ENCODE measurements at places on chromosomes 1 and 21. TPM values are rescaled to one million over a fixed set of nuclear protein-coding genes. Genes with fewer than 3 reads are reported as not detected.
A peak's percentile ranks its signal among the peaks of the same experiment; 100 is the strongest.

The PTPN22 gene
- total RNA-seq: 5.2 TPM

DNA sequence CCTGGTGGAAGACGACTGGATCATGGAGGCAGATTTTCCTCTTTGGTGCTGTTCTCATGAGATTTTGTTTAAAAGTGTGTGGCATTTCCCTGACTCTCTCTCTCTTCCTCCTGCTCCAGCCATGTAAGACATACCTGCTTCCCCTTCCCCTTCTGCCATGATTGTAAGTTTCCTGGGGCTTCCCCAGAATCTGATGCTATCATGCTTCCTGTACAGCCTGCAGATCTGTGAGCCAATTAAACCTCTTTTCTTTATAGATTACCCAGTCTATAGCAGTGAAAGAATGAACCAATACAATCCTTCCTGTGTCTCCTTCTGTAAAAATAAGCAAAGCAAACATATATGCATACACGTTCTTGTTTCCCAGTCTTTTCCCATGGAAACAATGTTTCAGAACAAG, 273.2 kb downstream of the DYRK1A start:
- DNase-seq: no peak

- peak; percentile 85 for DNase-seq
Observed at GRCh38 chr1:31373056-31373896, at the start of gene FABP3. FABP3 (minus strand) TSS chr1:31373076; CDS start chr1:31373014, 62 bp downstream.

The RNU1-2 gene
- 1,626 TPM for total RNA-seq

The ITLN1 gene
- total RNA-seq: 16.8 TPM

- no peak for DNase-seq
Observed at GRCh38 chr1:226987179-226987536, 47.1 kb downstream of the COQ8A start.

DNA sequence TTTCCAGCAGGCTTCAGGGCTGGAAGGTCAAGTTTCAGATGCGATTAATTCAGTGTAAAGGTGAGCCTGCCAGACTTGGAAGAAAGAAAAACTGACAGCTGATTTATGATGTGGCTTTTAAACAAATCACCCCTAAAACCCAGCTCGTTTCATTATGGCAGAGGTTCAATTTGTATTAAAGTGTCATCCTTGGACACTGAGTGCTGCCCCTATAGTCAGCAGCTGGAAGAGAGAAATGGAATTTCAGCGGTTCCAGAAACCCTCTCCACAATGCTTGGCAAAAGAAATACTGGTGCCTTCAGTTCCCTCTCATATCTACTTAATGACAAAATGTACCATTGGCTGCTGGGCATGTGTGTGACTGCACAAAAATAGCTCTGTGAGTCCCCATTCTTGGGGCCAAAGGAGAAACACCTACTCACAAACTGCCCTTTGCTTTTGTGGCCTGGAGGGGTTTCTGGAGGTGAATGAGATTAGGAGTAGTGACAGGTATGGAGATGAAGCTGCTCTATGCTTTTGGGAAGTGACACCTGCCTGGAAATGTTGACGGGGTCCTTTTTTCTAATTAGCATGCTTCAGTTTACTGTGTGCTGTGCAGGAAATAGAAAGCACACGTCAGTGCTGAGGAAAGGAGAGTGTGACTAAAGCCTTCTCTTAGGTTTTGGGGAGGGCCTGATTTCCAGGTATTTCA, 95.1 kb upstream of the TSPAN2 start:
- DNase-seq: no peak

DNA sequence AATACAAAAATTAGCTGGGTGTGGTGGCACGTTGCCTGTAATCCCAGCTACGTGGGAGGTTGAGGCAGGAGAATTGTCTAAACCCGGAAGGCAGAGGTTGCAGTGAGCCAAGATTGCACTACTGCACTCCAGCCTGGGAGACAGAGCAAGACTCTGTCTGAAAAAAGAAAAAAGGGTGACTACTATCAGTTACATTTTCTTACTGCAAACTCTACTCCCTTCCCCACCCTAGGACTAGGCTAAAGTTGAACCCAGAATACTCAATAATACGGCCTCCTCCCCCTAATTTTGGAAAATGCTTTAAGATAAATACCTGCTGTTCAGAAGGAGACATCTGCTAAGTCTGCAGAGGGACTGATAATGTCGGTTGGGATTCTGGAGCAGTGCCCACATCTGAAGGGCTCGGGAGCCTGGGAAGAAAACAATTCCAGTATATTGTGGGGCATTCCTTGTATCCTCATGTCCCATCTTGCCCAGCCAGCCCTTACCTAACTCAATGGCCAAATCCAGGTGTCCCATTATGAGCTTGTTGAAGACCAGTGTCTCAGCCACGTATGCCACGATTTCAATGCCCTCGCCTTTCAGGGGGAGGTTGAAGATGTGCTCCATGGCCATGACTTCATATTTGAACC, 89.7 kb downstream of the ADCY10 start:
- DNase-seq: no peak

The SPATA45 gene
- total RNA-seq: not detected

DNA sequence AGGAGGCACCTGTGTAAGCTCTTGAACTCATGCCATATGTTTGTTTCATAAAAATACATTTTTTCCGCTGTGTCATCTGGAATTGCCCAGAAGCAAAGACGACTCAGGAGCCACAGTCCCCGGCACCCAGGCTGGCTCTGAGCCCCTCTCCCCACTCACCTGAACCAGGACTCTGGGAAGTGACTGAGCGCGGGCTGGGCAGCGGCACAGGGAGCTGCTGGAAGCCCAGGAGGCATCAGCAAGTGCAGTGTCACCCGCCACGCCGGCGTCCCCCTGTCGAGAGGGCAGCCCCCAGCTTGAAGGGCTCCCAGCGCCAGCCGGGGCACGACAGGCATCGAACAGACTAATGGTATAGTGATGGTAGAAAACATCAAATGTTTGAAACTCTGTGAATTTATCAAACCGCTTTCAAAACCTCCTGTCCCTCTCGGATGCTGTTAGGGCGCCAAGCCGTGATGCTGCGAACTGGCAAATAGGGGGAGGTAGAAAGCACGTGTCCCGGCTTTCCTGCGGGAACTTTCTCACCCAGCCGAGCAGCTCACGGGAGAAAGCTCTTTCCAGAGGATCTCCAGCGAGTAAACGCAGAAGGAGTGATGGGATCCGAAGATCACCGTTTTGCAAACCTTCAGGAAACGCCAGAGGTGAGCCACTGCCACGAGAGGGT, 57.8 kb upstream of the COL18A1 start:
- no peak for DNase-seq

DNA sequence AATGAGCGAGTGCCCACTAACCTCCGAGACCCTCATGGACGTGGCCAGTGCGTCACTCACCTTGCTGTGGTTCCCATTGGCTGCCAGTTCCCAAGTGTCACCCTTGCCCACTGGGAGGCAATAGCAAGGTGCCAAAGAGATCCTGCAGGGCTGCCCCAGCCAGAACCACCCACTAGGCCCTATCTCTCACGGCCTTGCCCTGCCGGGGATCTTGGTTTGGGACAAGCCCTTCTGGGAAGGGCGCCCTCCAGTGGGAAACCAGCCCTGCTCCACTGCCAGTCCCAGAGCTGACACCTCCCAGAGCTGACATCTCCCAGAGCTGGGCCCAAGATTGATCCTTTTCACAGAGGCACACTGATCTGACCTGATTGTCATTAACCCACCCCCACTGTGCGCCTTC, 2.1 kb upstream of the SELENON start:
- no peak for DNase-seq

DNA sequence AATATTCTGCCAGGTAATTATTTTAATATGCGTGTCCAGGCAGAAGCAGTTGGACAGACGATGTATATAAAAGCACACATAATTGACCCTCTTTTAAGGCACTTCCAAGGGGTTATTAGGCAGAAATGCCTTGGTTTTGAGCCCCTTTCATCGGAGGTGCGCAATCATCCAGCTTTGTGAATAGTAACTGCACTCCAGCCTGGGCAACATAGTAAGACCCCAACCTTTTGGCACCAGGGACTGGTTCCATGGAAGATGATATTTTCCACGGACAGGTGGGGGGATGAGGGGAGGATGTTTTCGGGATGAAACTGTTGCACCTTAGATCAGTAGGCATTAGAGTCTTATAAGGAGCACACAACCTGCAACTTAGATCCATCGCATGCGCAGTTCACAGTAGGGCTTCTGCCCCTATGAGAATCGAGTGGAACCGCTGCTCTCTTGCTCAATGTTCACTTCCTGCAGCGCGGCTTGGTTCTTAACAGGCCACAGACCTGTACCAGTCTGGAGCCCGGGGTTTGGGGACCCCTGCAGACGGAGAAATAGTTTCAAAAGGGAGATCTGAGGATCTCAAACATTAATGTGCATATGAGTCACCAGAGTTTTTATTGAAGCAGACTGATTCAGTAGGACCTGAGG, 1.8 kb upstream of the MCOLN2 start:
- no peak for DNase-seq

The GJA9 gene
- total RNA-seq: 0.42 TPM

DNA sequence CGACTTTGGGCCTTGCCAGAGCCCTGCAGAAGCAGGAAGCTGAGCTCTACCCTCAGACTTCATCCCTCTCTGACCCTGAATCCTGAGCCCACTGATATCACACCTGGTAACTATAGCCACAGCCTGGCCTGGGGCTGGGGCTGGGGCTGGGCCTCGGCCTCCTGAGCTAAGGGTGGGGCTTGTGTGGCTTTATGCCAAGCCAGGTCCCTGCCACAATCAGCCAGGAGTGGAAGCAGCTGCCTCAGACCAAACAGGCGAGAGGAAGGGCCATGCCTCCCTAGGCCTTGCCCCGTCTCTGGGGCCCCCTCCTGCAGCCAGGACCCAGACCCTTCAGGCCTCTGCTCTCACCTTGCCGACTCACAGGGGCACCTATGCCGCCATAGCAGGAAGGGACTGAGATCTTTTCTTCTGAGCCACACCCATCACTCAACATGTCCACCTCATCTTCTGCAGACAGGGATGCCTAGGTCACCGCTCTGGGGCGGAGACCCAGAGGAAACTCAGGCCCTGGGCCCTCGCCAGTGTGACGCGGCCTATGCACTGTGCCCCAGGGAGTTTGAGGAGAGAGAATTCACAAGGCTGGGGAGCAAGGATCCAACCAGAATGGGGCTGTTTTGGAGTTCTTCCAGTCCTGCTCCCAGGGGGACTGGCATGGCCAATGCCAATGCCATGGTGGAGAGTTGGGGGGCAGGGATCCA, 5.7 kb downstream of the UBXN11 start:
- no peak for DNase-seq

GRCh38 chr1:55428944-55429931, 214.1 kb upstream of the USP24 start:
- DNase-seq: no peak

DNA sequence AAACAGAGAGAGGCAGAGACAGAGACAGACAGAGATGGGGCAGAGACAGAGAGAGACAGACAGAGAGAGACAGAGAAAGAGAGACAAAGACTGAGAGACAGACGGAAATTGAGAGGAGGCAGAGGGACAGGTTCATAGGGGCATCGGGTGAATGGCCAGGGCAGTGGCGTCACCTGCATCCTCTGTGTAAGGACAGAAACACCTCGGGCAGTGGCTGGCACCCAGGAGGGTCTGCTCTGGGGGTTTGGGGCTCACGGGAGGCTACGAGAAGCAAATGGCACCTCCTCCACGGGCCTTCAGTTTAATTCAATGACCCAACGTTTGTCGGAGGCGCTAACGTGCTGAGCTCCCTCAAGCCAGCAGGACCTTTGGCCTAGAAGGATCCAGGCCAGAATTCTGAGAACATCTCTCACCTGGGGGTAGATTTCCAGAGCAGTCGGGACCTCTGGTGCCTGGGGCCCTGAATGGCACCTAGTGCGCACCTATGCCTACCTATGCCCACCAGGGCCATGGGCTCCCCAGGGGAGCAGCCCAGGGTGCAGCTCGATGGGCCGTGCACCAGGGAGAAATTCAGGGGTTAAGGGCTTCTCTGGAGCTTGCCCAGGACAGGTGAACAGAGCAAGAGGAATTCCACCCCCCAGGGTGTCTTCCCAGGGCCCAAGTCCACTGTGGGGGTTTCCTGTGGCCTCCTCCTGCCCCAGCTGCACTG, 20.6 kb upstream of the PTTG1IP start:
- DNase-seq: no peak

DNA sequence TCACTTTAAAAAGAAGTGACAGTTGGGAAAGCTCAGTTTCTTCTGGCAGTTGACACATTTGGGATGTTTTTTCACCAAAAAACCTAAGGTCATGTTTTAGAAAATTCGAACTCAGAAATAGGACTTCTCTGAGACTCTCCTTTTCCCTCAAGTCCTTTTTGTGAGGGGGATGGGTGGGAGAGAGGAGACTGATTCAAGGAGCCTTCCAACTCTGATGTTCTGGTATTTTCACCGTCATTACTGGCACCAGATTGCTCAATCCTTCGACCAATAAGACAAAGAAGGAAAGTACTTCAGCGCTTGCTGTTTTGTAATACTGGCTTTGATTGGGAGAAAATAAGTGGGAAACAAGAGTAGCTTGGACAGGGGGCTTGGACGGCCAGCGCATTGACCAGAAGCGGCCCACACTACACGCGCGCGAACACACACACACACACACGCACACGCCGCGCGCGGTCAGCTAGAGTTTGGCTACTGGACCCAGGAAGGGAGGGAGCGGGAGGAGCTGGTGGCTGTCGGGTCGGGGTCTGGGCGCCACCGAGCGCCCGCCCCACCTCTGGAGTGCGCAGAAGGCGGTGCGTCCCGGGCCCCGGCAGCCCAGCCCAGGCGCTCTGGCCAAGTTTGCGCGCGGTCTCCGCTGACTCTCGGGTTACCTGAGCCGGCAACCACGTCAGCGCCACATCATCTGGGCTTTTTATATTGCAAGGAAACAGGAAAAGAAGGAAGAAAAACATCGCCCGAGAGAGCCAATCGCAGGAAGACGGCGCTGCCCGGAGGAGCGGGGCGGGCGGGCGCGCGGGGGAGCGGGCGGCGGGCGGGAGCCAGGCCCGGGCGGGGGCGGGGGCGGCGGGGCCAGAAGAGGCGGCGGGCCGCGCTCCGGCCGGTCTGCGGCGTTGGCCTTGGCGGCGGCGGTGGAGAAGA, at the start of gene KCNK1:
KCNK1 (plus strand) TSS at position 855 of the 921 bp plus-strand sequence; CDS start at position 921, 66 bp downstream.
- peak; percentile 50 for DNase-seq

DNA sequence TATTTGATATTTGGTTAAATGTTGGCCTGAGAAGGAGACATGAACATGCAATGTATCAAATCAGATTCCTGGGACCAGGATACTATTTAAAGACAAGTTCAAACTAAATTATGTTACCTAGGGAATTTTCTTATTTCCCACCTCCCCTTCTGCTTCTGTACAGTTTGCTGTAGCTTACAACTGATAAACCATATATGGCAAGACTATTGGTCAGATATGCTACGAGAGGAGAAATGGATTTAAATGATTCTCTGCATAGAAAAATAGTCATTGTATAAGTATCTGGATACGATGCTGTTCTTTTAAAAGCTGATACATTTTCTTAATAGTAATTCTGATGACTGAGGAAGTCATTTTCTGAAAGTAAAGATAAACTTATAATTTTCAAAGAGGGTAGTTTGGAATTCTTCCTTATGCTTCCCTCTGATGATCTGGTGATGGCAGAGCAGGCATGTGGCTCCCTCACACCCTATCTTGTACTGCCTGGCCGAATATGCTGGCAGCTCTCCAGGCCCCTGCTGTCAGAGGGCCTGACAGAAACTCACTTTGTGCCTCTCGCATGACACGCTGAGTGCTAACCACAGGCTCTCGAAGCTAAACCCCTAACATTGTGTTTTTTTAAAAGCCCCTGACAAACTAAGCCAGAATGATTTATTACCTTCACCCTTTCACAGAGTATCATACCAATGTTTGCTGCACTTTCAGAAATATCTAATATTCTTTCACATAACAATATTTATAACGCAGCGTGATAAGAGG, 19.4 kb downstream of the RRP15 start:
- no peak for DNase-seq
